Cortex of kidney (tissue), 1 donor: ENCODE measurements at places on chromosomes 6 and 20.

- DNase-seq: no peak
These were observed 24.2 kb downstream of the NEDD9 start for GRCh38 chr6:11208267-11208666.

GRCh38 chr6:15823838-15824414 is 161.1 kb upstream of the DTNBP1 start:
- no peak for DNase-seq

- no peak for DNase-seq
These were observed 1.7 kb upstream of the TEAD3 start for GRCh38 chr6:35498422-35499067.

DNA sequence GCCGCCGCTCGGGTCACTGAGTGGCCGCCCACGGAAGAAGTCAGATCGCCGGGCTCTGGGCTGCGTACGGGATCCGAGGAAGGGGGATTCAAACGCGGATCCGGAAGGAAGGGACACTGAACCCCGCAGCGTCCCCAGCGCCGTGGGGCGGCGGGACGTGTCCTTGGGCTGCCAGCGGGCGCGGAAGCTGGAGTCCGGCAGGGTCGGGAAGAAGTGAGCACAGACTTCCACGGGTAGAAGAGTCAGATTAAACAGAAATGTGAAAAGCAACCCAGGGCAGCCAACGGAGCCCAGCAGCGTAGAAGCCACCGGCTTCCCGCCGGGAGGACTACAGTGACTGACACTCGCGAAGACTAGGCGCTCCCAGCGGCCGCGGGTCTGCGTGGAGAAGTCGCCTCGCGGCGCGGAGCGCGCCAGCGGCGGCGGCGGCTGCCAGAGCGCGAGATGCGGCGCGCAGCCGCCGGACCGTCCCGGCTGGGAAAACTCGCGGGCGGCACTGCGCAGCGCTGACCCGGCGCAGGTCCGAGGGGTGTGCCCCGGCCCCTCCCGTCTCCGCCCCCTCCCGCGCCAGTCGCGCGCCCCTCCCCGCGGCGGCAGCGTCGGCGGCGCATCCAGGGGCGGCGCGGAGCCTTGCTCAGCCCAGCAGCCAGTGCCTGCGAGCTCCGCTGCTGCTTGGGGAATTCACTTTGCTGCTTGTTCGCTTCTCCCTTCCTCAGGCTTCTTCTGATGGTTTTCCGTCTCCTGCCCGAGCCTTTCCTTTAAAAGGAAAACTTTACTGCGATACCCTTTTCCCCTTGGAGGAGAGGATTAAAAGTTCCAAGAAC is at the start of gene SAMD5:
Gene SAMD5 (plus strand): TSS at position 649 of the 824 bp plus-strand sequence. CDS start 239 bp downstream, outside the sequence.
- no peak for DNase-seq

DNA sequence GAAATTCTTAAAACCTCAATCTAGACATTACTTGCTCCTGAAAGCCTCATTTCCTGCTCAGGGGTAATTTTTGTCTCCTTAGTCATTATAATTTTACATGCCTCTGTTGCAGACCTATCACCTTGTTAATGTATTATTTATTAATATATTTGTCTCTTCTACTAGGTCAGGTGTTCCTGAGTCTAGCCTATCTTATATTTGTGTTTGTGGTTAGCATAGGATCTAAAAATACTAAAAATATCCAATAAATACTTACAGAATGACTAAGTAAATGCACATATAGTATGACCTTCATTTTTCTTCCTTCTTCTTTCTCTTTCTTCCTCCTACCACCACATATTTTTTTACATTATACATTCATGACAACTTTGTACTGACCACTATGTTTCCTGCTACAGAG is 268.9 kb upstream of the HS3ST5 start:
- DNase-seq: no peak

DNA sequence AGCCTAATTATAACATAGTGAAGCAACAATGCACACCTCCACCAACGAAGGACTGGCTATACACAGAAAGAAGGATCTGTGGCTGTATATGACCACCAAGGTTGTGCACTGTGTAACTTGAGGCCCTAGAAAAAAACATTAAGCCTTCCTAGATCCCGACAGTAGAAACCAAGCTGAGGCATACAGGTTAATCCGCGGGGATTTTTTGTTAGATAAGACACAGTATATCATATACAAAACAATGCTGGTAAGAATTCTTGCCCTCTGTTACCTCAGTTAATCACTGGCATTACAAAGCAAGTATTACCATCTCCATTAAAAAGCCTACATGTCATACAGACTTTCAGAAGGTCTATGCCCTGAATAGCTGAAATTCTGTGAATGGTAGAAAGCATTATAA is 228.8 kb downstream of the TBC1D32 start:
- DNase-seq: no peak

DNA sequence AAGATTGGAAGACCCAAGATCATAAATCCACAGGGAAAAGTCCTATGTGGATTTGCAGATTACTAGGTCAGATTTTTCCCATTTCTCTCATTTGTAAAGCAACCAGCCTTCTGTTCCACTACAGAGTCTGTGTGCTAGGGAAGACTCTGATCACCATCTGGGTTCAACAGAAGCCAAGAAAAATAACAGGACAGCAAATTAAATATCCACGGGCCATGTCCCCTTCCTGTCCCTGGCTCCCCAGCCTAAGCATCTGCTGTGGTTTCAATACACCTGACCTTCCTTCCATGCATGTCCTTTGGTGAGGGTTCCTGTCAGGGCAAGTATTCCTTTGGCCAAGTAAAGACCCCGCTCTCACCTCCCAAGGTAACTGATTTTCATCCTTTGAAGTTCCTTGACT is 558.8 kb downstream of the KIF16B start:
- no peak for DNase-seq

- no peak for DNase-seq
These were observed 3.8 kb downstream of the BRPF3 start for GRCh38 chr6:36200154-36200891.

- DNase-seq: no peak
These were observed 4.0 kb downstream of the PKIG start for GRCh38 chr20:44586289-44586911.

- DNase-seq: no peak
These were observed 243.1 kb downstream of the DLL1 start for GRCh38 chr6:170047823-170048222.

- DNase-seq: no peak
These were observed 38.2 kb upstream of the FRMD1 start for GRCh38 chr6:168116975-168117899.

- DNase-seq: no peak
These were observed 9.1 kb upstream of the SLC22A16 start for GRCh38 chr6:110485491-110485890.

DNA sequence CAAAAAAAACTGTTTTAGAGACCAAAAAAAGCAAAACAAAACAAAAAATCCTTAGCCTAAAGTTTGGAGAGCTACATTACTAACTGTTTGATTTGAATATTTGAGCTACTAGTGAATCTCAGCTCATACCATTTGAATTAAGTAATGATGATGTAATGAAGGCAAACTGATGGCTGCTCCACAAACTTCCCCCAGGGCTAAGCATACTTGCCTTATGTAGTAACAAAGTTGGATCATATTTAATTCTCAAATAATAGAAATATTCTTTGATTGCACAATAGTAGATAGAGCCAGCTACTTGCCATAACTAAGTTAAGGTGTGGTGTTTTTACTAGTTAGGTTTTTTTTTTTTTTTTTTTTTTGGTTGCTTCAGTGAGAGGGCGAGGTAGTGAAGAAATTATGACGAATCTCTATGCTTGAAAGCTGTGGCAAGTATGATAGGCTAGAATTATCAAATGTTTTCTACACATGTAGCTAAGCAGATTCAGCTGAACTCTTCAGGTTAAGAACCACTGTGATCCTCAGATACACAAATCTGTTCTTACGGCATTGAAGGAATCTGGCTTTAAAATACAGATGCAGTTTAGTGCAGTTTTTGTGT is 2.9 kb downstream of the RAB32 start:
- no peak for DNase-seq

- no peak for DNase-seq
These were observed 176.4 kb downstream of the TFAP2B start for GRCh38 chr6:50995036-50995435.

DNA sequence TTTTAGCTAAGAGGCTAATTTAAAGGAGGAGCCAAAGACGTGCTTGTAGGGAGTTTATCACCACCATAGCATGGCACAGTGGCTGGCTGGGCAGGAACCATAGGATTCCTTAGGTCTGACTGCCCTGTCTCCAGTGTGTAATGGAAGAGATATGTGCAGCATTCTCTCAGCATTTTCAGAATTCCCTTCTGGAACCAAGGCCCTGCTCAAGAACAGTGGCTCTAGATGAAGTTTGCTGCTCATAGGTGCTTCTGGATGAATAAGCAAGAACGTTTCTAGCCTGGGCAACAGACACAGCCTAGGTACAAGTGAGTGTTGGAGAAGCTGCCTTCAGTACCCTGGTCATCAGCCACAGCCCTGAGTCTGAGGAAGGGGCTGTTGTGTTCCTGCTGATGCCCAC is 69.1 kb downstream of the LCA5 start:
- DNase-seq: no peak

DNA sequence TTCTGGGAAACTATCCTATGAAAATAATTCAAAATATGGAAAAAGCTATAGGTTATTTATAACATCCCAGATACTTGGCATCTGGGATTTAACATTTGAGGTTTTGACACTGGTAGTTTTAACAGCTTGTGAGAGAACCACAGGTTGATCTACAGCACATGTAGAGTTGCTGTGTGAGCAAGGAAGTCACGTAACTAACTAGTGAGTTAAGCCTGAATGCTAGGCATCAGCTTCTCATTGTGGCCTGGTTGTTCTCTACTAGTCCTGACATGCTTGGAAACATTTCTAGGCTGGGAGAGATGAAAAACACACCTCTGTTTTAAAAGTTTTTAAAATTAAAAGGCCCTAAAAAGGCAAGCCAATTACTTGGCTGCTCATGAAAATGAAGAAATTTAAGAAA is 28.2 kb downstream of the ESF1 start:
- no peak for DNase-seq

- DNase-seq: no peak
These were observed 701 bp downstream of the RFX6 start for GRCh38 chr6:116877743-116878142.

DNA sequence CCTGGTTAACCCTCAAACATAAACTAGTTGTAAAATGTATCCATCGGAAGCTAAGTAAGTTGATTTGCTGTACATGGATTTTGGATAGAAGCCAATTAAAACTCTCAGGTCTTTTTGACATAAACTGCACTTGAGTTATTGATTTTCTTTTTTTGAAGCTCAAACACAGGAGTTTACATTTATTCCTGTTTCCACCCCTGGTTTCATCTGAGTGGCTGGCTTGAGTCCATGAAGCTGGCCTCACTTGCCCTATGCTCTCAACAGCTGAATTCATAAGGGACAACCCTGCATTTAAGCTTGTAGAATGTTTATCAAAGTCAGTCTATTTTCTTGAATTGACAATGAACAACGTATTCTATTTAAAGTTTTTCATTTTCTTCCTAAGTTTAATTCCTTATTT is 58.1 kb upstream of the PLEKHG1 start:
- DNase-seq: no peak

- no peak for DNase-seq
These were observed 36.8 kb downstream of the YTHDF1 start for GRCh38 chr20:63178889-63179686.

GRCh38 chr6:24673625-24674024 is 6.7 kb downstream of the ACOT13 start:
- DNase-seq: no peak

- DNase-seq: no peak
These were observed 138.7 kb upstream of the THEMIS start for GRCh38 chr6:128039543-128039942.

DNA sequence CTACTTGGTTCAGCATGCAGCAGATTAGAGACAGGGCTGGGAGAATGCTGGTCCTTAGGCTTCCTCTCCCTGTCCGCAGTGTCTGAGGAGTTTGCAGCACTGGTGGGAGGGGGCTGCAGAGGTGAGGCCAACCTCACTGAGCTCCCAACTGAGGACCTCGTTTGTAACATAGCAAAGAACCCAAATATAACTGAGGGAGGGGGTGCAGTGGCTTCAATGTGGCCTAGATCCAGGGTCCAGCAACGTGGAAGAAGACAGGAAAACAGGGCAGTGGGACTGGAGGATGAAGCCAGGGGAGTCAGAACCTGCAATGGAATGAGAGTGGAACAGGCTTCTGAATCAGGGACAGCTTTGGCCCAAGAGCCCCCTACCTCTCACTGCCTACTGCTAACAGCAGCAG is 84.3 kb upstream of the MAFB start:
- DNase-seq: no peak

- DNase-seq: no peak
These were observed 70.1 kb upstream of the QKI start for GRCh38 chr6:163344411-163344810.

- DNase-seq: no peak
These were observed 6.1 kb downstream of the RPL10A start for GRCh38 chr6:35474131-35474941.

GRCh38 chr20:1831606-1832005 is 63.6 kb upstream of the SIRPA start:
- DNase-seq: no peak
